ENCODE measurements at places on chromosomes 2 and 18. TPM values are rescaled to one million over a fixed set of nuclear protein-coding genes. Genes with fewer than 3 reads are reported as not detected.

GRCh38 chr2:128488434-128488833 lies 169.8 kb upstream of the HS6ST1 start:
- DNase-seq = no peak

Gene FLACC1
- 0.91 TPM for total RNA-seq

Gene SCN9A
- 14.3 TPM for total RNA-seq

DNA sequence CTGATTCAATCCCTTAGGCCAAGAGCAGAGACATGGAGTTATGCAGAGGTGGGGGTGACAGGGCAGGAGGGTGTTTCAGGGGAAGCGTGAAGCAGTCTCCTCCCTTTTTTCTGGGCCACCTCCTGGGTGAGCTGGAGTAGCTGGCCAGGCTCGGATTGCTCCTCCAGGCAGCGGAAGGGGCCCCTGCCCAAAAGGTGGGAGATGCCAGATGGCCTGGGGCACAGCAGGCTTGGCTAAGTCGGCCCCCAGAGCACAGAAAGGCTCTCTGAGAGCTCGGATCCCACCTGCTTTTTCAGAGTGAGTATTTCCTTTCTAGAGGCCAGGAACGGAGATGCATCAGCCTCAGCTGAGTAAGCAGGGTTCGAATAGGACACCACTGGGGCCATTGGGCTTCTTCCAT lies 196.9 kb downstream of the ANKRD30B start:
- DNase-seq = no peak

DNA sequence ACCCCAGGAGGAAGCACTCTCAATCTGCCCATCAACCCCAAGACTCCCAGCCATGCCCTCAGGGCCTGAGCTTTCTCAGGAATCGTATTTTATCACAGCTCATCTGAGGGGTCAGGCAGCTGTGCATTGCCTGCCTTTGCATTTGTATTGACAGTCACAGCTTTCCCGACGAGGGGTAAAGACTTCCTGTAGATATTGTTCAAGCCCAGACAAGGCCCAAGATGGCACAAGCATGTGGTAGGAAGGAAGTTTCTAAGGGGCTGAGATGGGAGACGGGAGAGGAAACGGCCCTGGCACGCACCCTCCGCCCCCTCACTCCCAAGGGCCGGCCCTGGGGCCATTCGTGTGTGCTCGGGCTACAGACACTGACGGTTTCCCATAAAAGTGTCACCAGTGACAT lies 34.2 kb upstream of the PRLH start:
- no peak for DNase-seq

Gene SLC20A1
- 102 TPM for total RNA-seq

- DNase-seq = peak; percentile 44
Measured at GRCh38 chr2:9191041-9191481, 15.6 kb upstream of the ASAP2 start.

- no peak for DNase-seq
Measured at GRCh38 chr2:108382196-108382595, 4.4 kb downstream of the SULT1C4 start.

Gene KCNE4
- total RNA-seq = not detected

Gene LIPG
- 87.5 TPM for total RNA-seq

Data from Caco-2 (cell line).